Activated CD4-positive, alpha-beta T cell treated with anti-CD3 and anti-CD28 coated beads for 48 hours (primary cell): ENCODE measurements at places on chromosomes 2 and 18.
A peak's percentile ranks its signal among the peaks of the same experiment; 100 is the strongest.

- no peak for DNase-seq
These were observed 273.3 kb downstream of the ZNF407 start for GRCh38 chr18:74870950-74871349.

DNA sequence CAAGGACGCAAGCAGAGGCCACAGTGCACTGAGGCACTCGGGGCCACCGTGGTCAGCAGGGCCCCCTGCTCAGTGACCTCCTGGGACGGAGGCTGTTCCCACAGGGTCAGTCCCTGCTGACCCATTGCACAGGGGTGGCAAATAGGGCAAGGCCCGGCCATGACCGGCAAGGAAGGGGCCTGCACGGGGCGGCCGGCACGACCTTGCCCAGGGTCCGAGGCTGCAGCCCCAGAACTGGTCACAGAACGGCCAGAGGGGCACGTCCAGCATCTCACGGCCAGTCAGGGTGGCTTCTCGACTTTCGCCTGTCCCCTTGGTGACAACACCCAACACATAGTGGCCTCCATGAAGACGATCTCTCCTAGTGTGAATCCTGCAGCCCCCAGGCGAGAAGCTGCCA, 27.6 kb upstream of the OTOS start:
- no peak for DNase-seq

GRCh38 chr2:8850845-8851487, 13.6 kb upstream of the KIDINS220 start:
- DNase-seq, result no peak

DNA sequence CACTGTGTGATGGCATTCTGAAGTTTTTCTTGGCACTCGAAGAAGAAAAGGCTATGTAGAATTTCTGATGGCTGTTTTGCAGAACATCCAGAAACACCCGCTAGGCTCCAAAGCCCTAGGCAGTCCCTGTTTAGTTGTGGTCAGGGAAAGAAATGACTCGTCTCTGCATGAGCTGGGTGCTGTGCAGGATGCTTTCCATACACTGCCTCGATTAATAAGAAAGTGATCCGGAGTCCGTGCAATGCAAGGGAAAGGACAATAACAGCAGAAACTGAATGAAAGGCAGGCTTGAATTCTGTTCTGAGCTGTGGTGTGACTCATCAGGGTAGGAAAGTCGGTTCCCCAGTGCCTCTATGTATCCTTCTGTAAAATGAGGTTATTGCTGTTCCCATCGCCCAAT, 18.7 kb downstream of the MAPRE3 start:
- no peak for DNase-seq

- DNase-seq, result no peak
These were observed 1.9 kb downstream of the YES1 start for GRCh38 chr18:809985-810642.

DNA sequence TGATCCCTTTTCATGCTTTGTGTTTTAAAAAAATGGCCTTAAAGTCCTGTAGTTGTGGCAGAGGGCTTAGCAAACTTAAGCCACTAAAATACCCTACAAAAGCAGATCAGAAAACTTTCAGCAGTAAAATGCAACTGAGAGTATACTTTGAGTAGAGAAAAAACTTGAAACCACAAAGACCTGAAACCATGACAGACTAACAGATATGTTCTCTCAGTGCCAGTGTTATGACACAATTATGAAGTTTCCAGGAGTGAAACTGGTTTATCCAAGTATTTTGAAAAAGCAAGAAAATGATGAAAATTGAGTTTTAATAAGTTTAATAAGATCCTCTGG, 74.5 kb downstream of the SPRED2 start:
- no peak for DNase-seq

DNA sequence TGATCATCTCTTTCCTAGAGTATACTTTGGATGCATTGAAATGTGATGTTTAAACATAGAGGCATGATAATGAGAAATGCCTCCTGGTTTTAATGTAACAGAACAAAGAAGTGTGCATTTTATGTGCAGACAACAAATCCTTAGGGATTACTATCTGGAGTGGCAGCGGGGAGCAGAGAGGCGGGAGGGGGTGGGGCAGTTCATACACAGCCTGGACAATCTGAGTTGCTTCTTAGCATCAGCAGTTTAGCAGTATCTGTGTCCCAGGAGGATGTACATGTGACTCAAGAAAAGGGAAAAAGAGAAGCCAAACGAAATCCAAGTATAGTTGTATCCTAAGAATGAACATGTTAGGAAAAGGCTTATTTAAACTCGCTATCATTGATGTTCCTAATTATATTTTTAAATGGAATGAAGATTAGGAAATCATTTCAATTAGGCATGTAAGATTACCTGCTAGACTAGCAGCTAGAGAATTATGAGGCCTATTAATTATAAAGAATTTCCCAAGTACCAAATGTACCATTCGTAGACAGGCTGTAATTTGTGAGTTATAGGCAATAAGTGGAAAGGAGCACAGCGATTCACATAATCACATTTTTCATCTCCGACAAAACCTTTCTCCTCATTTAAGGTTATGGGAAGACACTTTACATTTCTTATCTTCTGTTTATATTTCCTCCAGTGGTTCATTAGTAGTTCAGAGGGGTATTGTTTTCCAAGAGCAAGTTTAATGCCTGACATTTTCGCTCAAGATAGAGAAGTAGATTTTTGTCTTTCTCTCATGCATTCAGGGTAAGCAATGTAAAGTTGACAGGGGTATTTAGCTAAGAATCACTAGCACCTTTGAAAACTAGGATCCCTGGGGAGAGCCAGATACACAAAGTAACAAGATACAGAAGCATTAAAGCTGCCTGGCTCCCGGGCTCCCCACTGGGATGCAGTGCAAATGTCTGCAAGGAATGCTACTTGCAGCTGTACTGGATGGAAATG, 141.3 kb upstream of the NOSTRIN start:
- DNase-seq, result no peak

DNA sequence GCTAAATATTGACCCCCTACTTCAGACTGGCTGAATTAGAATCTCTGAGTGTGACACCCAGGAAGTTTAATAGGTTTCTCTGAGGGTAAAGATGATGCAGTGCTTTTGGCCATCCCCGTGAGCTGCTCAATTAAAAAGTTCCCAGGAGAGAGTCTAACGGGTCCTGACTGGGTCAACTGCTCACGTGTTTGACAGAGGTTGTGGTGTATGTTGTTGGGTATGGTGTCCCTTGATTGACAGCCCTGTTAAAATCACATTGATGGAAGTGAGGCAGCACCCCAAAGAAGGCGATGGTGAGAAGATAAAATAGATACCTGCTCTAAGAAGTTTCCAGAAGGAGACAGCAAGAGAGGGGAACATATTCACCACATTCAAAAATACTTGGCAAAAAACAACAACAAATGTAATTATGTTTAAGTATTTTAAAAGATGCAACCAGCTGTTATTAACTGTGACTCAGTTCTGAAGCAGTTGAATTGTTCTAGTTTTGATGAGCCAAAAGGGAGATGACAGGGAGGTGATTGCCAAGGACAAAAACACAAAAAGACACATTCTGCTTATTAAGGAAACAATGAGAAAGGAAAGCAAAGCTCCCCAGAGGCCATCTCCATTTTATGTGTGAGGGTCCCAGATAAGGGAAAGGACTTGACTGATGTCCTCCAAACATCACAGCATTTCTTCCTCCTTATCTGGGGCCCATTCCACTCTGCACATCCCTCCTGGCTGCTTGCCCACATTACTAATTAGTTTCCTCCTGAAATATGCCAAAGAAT, 11.5 kb upstream of the GMCL1 start:
- DNase-seq, result no peak

GRCh38 chr2:8672940-8673339, 8.9 kb upstream of the ID2 start:
- no peak for DNase-seq

GRCh38 chr2:163697846-163698637, 37.8 kb downstream of the FIGN start:
- DNase-seq, result no peak

- no peak for DNase-seq
These were observed 18.9 kb upstream of the MTERF4 start for GRCh38 chr2:241121008-241121407.

DNA sequence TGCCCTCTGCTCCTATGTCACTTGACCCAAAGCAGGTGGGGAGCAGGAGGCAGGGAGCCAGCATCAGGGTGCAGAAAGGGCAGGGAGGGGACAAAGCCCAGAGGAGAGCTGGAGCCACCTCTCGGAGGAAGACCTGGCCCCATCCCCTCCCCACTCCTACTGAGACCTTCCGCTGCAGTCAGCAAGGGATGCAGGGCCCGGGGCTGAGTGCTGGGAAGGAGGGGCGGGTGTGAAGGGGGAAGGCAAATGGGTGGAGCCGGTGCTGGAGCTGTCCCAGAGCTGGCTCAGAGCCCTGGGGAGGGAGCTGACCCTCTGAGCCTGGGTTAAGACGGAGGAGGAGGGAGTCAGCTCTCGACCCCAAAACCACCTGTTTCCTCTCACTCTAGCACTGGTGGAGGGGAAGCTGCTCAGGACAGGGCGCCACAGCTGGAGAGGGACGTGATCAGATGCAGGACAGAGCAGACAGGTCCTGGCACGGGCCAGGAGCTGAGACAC, 33.8 kb downstream of the HS1BP3 start:
- DNase-seq, result no peak

GRCh38 chr18:74589811-74590210, 7.9 kb upstream of the ZNF407 start:
- DNase-seq, result no peak

- DNase-seq, result no peak
These were observed 14.1 kb downstream of the MFSD2B start for GRCh38 chr2:24024018-24024417.

DNA sequence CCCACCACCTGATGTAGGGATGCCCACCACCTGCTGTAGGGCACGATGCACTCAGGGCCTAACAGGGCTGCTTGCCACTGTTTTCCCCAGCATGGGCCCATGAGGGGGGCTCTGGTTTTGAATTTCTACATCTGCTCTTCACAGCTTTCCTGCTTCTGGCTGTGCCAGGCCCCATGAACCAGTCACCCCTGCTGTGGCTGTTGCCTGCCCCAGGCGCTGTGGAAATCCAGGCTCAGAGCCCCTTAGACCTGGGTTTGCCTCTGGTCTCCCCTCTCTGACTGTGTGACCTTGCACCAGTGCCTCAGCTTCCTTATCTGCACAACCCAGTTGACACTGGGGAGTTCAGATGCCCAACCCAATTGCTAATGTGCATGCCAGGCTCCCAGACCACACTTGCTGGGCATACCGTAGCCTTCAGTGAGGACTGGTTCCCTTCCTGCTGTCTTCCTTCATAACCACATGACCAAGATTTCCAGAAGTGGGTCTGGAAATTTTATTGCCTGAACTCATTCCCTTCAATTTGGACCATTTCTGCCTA, 6.0 kb upstream of the MLPH start:
- no peak for DNase-seq

- no peak for DNase-seq
These were observed 233.5 kb upstream of the RBBP8 start for GRCh38 chr18:22699629-22700028.

DNA sequence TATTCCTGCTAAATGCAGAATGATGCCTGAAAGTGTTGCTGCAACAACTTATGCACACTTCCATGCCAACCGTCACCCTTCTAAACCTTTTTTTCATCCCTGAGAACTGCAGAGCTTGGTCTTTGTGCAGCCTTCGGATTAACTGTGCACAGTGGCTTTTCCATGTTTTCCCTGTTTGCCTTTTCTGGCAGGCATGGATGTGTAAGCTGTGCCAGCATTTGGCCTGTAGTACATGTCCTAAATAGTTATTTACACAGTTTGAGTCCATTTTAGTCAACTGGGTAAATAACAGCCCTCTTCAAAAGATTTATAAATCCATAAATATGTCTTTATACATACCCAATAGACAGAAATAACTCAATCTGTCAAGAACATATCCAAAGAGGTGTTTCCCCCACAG, 31.5 kb downstream of the MEIS1 start:
- DNase-seq, result no peak

GRCh38 chr2:15555760-15556193, 5.4 kb downstream of the NBAS start:
- no peak for DNase-seq

- DNase-seq, result no peak
These were observed 100.1 kb downstream of the MYCN start for GRCh38 chr2:16040271-16041010.

GRCh38 chr2:171531291-171531690, 9.0 kb downstream of the CYBRD1 start:
- no peak for DNase-seq

GRCh38 chr2:42303252-42303651, 57.8 kb downstream of the COX7A2L start:
- no peak for DNase-seq

- DNase-seq, result no peak
These were observed 25.9 kb downstream of the MROH2A start for GRCh38 chr2:233803994-233804393.

GRCh38 chr2:130728007-130728454, 839 bp upstream of the GPR148 start:
- DNase-seq, result peak; percentile 44

- DNase-seq, result no peak
These were observed 112.9 kb downstream of the RAPGEF4 start for GRCh38 chr2:172848519-172848918.
